ENCODE measurements at places on chromosomes 1 and 21.
A peak's percentile ranks its signal among the peaks of the same experiment; 100 is the strongest.

GRCh38 chr21:30227633-30228404 lies 11.9 kb upstream of the CLDN8 start:
- DNase-seq, result no peak

- DNase-seq, result no peak
Observed at GRCh38 chr1:217526636-217527035, 104.3 kb downstream of the GPATCH2 start.

GRCh38 chr1:107162745-107163144 lies 21.9 kb downstream of the NTNG1 start:
- DNase-seq, result no peak

GRCh38 chr1:33140153-33141149 lies 41.4 kb downstream of the TRIM62 start:
- DNase-seq, result no peak

DNA sequence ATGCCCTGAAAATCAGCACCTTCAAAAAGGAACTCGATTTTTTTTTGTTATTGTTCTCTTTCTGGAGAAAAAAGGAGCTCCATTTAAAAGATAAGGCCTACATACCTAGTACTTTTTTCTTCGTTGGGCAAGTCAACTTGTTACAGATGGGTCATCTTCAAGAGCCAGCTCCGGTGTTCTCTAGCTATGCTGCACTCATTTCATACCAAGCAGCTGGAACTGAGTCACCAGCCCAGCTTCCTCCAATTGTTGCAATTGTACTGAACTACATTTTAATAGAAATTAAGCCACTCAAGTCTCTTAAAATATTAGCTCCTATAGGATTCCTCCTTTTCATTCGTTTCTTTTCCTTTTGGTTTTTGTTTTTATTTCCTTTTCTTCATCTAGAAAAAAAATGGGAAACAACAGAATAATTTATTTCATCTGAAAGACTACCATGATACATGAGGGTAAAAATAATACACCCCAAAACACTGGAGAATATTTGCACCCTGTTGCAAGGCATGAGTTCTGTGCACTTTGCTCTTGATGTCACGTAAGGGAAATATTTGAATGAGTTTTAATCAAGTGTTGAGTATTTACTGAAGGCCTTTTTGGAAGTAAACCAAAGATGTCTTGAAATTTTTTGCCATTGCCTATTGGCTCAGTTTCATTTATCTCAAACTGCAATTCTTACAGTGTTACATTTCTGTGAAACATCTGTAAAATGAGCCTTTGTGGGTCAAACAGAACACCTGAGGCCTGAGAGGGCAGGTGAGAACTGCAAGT lies 60.5 kb downstream of the CLIC4 start:
- no peak for DNase-seq

GRCh38 chr1:193456811-193457280 lies 270.4 kb upstream of the B3GALT2 start:
- no peak for DNase-seq

- no peak for DNase-seq
Observed at GRCh38 chr1:119222271-119222670, 81.8 kb upstream of the WARS2 start.

- DNase-seq, result no peak
Observed at GRCh38 chr21:44713846-44714245, 2.5 kb upstream of the TSPEAR start.

- DNase-seq, result no peak
Observed at GRCh38 chr1:8706995-8707396, 110.4 kb downstream of the RERE start.

- DNase-seq, result no peak
Observed at GRCh38 chr1:82604524-82604923, 803.8 kb downstream of the ADGRL2 start.

- DNase-seq, result no peak
Observed at GRCh38 chr1:206074839-206075238, 21.9 kb downstream of the RHEX start.

DNA sequence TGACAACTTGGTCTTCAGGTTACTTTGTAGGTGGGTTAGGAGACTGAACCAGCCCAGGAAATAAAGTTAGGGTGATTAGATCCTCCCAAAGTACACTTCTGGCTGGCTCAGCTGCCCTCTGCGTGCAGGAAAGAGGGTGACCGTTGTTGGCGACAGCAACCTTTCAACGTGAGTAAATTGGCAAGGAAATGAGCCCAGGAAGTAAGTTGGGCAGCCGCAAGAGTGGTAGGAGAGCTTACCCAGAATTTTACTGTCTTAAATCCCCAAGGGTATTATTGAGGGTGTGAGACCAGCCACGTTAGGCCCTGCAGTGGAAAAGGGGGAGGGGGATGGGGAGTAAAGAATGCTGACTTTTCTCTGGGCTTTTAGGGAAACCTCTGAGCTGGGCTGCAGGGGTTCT lies 1.6 kb downstream of the TENT5C start:
- no peak for DNase-seq

DNA sequence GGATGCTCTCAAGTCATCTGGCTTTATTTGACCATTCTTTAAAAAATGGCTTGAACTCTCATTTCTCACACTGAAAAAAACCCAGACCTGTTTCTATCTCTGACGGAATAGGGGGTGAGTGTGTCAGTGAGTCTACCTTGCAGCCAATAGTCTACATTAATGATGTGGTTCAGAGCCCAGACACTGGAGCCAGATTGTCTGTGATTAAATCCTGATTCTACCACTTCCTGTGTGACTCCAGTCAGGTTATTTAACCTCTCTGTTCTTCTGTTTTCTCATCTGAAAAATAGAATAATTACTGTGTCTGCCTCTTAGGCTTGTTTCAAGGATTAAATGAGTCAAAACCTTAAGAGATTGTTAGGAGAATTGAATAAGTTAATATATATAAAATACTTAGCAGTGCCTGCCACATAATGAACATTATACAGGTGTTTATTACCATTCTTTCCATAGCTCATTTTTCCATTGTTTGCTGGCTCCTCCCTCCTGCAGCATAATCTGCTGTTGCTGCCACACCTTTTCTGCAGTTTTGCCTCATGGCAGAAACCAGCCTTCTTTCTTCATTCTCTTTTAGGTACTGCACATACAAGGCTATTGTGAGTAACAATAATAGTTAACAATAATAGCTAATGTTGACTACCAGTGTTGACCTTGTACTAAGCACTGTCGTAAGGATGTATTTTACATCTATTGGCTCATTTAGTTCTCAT lies 157.6 kb upstream of the IVNS1ABP start:
- DNase-seq, result no peak

GRCh38 chr1:223628233-223629125 lies 37.0 kb downstream of the CAPN8 start:
- DNase-seq, result peak; percentile 46

- DNase-seq, result no peak
Observed at GRCh38 chr1:154583773-154584172, 16.2 kb downstream of the CHRNB2 start.

DNA sequence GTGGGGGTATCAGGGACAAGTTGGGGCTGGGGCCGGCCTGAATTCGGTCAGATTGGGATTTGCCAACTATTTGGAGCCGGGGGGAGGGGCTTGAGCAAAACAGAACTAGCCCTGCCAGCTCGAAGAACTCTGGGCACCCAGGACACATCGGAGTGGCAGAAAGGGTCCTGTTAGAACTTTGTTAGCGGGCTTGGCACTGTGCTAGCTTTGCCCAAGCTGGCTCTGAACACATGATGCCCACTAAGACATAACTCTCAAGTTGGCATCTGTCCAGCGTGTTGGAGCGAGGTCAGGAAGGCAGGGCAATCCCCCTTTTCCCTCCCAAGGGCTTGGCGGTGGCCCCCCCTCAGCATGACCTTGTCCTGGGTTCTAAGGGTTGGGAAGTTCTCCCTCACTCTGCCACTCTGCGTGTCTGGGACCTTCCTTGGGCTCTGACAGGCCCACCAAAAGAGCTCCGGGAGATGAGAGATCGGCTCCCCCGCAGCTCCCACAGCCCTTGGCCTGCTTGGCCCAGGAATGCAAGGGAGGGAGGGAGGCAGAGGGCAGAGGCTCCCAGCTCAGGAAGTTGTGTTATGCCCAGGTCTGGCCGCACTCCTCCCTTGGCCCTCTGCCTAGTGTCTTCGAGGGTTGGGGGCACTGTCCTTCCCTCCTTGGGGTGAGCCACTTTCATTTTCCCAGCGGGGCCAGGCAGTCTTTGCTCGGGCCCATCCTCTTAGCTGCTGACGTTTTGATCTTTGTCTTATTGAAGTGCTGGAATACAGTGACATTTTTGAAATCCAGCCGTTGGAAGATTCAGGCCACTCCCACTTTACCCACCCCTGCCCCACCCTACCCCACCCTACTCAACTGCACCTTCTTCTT lies 1.2 kb downstream of the LMNA start:
- no peak for DNase-seq

GRCh38 chr21:31162079-31162699 lies 123.9 kb upstream of the KRTAP19-8 start:
- DNase-seq, result no peak

GRCh38 chr1:15090373-15090772 lies 63.2 kb upstream of the TMEM51 start:
- DNase-seq, result no peak

DNA sequence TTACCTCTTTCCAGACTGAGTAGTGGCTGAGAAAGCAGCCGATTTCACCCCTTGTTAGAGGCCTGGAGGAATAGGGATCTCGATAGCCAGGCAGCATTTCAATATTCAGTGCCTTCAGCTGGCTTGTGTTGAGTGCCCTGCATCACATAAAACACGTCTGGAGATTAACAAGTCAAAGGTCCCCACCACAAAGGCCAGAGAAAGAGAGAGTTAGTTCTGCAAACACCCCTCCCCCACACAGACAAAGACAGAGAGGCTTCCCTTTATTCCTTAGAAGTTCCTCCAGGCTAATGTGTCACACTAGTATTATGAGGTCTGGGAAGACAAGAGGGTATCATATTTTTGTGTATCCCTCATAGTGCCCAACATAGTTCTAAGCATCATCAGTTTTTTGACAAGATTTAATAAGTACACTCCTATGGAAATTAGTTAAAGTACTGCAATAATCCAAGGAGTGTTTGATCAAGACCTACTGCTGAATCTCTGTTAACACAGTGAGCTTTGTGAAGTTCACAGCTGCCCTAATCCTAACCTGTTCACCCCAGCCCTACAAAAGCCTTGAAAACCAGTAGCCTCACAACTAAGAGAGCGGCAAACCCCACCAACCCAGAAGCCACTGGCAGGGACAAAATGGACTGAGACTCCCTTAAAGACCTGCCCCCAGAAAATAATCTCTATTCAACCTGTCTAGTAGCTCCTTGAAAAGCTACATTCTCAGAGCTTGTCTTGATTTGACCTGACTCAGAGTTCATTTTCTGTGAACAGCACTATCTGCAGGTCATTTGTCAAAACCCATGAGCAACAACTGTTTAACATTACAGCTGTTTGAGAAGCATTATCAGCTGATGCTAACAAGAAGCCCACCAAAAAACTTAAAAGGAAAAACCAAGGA lies 91.9 kb downstream of the COLGALT2 start:
- DNase-seq, result no peak

GRCh38 chr1:62307895-62308492 lies 11.2 kb downstream of the KANK4 start:
- no peak for DNase-seq

- no peak for DNase-seq
Observed at GRCh38 chr1:147077936-147078605, 94.2 kb downstream of the PRKAB2 start.

GRCh38 chr1:164735315-164736052 lies 176.5 kb downstream of the PBX1 start:
- DNase-seq, result no peak

DNA sequence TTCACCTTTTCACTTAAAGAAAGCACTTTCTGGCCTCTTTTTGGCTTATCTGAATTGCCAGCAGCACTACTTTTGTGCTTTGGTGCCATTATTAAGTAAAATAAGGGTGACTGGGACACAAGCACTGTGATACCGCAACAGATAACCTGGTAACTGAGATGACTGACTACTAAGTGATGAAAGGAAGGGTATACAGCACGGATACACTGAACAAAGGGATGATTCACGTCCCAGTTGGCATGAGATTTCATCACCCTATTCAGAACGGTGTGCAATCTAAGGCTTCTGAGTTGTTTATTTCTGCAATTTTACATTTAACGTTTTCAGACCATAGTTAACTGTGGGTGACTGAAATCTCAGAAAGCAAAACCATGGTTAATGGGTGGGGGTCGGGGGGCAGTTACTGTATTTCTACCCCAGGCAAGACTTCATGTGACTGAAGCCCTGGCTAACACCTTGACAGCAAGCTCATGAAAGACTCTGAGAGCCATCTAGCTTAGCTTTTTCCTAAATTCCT lies 102.8 kb downstream of the CLIC6 start:
- DNase-seq, result no peak

Measured in GM20000 (cell line).